ENCODE measurements at places on chromosomes 13 and 19.

GRCh38 chr19:33755099-33756035 is 41.3 kb upstream of the KCTD15 start:
- DNase-seq = no peak

GRCh38 chr13:104301171-104301975 is 1235.2 kb upstream of the SLC10A2 start:
- no peak for DNase-seq

DNA sequence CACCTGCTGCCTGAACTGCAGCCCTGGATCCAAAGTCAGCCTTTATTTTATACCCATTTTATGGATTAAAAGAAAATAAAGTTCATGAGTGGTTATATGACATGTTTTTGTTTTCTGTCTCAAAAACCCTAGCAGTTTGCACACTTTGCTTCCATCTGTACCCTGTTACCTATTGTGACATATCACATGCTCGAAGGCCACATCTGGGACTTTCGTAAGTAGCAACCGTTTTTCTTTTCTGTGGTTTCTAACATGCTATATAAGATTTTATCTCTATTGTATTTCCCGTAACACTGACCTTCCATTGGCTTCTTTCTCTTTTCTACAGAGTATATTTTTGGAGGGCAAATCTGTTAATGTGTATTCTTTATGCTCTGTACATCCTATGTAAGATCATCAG is 1007.2 kb downstream of the PCDH9 start:
- no peak for DNase-seq

GRCh38 chr13:80274643-80275042 is 66.3 kb downstream of the SPRY2 start:
- DNase-seq = no peak

DNA sequence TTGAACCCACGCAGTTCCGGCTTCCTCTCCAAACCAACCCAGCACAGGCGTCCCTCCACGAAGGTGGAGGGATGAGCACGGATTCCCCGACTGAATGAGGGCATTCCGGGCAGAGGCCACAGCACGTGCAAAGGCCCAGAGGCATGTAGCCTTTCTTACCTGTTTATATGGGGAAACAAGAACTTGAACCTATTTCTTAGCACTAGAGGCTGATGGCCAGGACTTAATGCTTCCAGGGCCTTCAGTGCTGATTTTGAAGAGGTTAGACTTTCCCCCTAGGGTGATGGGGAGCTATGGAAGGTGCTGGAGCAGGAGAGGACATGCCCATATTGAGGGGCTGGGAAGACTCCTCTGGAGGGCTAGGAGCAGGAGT is 2.0 kb downstream of the MAST3 start:
- no peak for DNase-seq

DNA sequence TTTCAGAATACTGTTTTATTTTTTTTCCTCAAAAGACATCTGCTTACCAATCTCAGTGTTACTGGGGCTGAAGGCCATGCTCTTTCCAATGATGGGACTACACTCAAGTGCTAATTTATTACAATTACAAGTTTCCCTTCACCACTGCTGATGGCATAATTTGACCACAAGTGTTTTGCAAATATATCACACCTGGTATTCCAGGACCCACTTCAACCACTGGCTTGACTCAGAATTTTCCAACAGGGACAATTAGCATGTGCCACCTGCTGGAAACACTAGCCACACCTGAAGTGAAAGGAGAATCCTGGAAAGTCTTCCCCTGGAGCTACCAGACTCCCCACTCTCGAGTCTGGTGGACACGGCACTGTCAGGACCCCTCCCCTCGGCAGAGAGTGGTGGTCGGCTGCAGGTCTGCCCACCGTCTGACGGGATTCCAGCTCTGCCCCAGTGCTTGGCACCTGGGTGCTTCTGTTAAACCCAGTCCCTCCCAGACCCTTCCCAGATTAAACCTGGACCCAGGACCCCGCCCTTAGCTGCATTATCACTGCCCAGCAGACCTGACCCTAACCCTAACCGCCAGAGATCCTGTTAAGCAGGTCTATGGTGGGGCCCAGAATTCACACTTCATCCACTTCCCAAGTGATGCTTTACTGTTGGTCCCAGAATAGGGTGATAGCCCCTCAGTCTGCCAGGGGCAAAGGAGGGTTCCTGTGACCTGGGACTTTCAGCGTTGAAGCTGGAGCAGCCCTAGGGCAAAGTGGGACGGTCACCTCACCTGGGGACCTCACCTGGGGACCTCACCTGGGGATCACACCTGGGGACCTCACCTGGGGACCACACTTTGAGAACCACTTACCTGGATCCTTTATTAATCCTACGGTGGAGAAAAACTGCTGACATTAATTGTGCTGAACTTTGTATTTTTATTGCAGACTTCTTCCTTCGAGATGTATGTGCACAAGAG is 17.6 kb upstream of the RASA3 start:
- DNase-seq = no peak

DNA sequence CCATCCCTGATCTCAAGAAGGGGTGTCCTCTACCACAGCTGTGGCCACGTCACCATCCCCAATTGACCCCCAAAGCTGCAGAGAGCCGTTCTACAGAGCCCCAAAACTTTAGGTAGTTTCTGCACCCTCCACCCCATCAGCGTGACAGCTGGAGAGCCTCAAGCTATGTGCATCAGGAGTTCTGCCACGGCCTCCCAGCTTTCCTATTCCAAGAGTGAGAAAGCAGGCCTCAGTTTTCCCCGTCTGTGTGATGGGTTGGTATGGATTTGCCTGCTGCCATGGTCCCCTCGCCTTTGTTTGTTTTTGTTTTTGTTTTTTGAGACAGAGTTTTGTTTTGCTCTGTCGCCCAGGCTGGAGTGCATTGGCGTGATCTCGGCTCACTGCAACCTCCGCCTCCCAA is 1.5 kb downstream of the BCL3 start:
- no peak for DNase-seq

GRCh38 chr13:22735011-22735995 is 445.5 kb upstream of the SGCG start:
- no peak for DNase-seq

- no peak for DNase-seq
Measured at GRCh38 chr13:74629985-74630384, 495.8 kb upstream of the KLF12 start.

DNA sequence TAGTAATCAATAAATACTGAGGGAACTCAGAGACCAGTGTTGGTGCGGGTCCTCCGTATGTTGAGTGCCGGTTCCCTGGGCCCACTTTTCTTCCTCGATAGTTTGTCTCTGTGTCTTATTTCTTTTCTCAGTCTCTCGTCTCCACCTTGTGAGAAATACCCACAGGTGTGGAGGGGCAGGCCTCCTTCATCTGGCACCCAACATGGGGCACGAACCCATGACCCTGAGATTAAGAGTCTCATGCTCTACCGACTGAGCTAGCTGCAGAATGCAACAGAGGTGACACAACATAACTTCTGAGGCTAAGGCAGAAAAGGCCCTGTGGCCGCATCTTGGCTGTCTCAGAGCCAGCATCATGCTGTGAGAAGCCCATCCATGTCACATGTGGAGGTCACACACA is 5.3 kb upstream of the ZNF613 start:
- DNase-seq = no peak

GRCh38 chr13:54706336-54706735 is 1677.7 kb downstream of the OLFM4 start:
- no peak for DNase-seq

DNA sequence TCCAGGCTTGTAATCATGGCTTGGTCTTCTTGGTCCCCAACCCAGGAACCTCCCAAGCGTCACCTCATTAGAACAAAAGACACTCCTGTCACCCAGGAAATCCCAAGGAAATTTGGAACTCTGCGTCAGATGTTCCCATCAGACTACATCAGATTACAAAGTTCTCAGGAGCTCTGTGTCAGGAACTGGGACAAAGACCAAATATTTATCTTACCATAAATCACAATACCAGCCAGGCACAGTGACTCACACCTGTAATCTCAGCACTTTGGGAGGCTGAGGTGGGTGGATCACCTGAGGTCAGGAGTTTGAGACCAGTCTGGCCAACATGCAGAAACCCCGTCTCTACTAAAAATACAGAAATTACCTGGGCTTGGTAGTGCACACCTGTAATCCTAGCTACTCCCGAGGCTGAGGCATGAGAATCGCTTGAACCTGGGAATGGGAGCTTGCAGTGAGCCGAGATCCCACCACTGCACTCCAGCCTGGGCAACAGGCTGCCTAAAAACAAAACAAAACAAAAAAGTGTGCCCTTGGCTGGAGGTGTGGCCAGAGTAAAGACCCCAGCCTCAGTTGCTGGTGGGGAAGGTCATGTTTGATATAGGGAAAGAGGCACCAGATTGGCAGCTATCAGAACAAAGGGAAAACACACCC is 16.7 kb upstream of the CCDC124 start:
- no peak for DNase-seq

- DNase-seq = no peak
Measured at GRCh38 chr19:10478476-10478875, 24.7 kb downstream of the KEAP1 start.

DNA sequence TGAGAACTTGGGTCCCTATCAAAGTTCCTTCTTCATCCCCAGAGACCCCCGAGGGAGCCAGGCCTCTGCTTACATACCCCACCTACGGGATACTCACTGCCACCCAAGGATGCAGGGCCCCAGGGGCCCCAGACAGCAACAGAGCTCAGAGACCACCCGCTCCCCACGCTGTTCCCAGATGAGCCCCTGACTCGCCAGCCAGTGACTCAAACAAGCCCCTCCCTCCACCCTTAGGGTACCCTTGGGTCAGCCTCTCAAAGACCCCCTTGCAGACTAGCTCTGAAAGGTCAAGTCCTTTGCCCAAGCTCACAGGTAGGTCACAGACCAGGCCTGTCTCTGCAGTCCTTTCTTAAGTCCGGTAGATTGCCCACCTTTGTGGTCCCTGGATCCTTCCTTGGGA is 45.7 kb downstream of the CD320 start:
- no peak for DNase-seq

- no peak for DNase-seq
Measured at GRCh38 chr13:41565846-41566245, 108.5 kb downstream of the RGCC start.

DNA sequence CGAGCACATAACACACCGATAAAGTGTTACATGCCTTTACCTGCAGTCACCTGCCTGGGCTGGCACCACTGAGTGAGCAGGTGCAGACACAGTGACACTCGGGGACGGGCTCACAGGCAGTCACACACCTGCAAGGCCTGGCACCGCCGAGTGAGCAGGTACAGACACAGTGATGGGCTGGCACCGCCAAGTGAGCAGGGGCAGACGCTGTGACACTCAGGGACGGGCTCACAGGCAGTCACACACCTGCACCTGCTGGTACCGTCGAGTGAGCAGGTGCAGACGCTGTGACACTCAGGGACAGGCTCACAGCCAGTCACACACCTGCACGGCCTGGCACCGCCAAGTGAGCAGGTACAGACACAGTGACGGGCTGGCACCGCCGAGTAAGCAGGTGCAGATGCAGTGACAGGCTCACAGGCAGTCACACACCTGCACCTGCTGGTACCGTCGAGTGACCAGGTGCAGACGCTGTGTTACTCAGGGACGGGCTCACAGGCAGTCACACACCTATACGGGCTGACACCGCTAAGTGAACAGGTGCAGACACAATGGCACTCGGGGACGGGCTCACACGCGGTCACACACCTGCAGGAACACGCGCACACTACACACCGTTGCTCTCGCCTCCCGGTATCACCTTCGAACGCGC is 470 bp downstream of the ZNF835 start:
- no peak for DNase-seq
